ENCODE measurements at places on chromosomes 16 and 17. TPM values are rescaled to one million over a fixed set of nuclear protein-coding genes. Genes with fewer than 3 reads are reported as not detected.

The ABCC11 gene
- total RNA-seq: 0.20 TPM

The KLHL36 gene
- total RNA-seq: 35.4 TPM

The ARHGAP23 gene
- total RNA-seq: 127 TPM

The EPN3 gene
- 0.13 TPM for total RNA-seq

The CLEC10A gene
- total RNA-seq: not detected

The KRTAP3-1 gene
- not detected for total RNA-seq

The EPOP gene
- 1.4 TPM for total RNA-seq

The CD300LB gene
- not detected for total RNA-seq

The TMIGD1 gene
- not detected for total RNA-seq

The MMP2 gene
- total RNA-seq: 23.8 TPM

The PRSS36 gene
- total RNA-seq: 0.25 TPM

The PTGES3L gene
- not detected for total RNA-seq

The MYH1 gene
- total RNA-seq: not detected

The CHRNE gene
- total RNA-seq: 2.5 TPM

The CD300LG gene
- not detected for total RNA-seq

The KCNH6 gene
- not detected for total RNA-seq

The CYB561 gene
- 13.3 TPM for total RNA-seq

The DNAAF1 gene
- 0.15 TPM for total RNA-seq

The UMOD gene
- not detected for total RNA-seq

The CACNA1H gene
- total RNA-seq: not detected

The HOXB13 gene
- not detected for total RNA-seq

The TP53TG3 gene
- total RNA-seq: not detected

The TEKT5 gene
- not detected for total RNA-seq

The TAC4 gene
- total RNA-seq: not detected

The COPZ2 gene
- 15.9 TPM for total RNA-seq

The CDK5R1 gene
- total RNA-seq: 2.7 TPM

The GPRC5B gene
- 74.1 TPM for total RNA-seq

The TBC1D3C gene
- 0.13 TPM for total RNA-seq

The SPECC1 gene
- total RNA-seq: 4.7 TPM

The CCL14 gene
- total RNA-seq: 0.80 TPM

The PITPNM3 gene
- total RNA-seq: 0.39 TPM

The CCL2 gene
- total RNA-seq: 184 TPM

The SLC22A31 gene
- not detected for total RNA-seq

The ZNF778 gene
- total RNA-seq: 6.9 TPM

The GLIS2 gene
- 5.6 TPM for total RNA-seq

The SMPD3 gene
- total RNA-seq: 0.05 TPM

The CLEC19A gene
- not detected for total RNA-seq

The KRT20 gene
- total RNA-seq: not detected

The ACSM3 gene
- 0.44 TPM for total RNA-seq

The LRRC37A gene
- total RNA-seq: 1.1 TPM

The SLFN12L gene
- not detected for total RNA-seq

The KRT25 gene
- not detected for total RNA-seq

The EXOC3L1 gene
- 13.3 TPM for total RNA-seq

The NUPR1 gene
- total RNA-seq: 12.5 TPM

The APOBR gene
- not detected for total RNA-seq
